ENCODE measurements at places on chromosomes 3 and 15. TPM values are rescaled to one million over a fixed set of nuclear protein-coding genes. Genes with fewer than 3 reads are reported as not detected.

Gene RARRES1
- 222 TPM for total RNA-seq

DNA sequence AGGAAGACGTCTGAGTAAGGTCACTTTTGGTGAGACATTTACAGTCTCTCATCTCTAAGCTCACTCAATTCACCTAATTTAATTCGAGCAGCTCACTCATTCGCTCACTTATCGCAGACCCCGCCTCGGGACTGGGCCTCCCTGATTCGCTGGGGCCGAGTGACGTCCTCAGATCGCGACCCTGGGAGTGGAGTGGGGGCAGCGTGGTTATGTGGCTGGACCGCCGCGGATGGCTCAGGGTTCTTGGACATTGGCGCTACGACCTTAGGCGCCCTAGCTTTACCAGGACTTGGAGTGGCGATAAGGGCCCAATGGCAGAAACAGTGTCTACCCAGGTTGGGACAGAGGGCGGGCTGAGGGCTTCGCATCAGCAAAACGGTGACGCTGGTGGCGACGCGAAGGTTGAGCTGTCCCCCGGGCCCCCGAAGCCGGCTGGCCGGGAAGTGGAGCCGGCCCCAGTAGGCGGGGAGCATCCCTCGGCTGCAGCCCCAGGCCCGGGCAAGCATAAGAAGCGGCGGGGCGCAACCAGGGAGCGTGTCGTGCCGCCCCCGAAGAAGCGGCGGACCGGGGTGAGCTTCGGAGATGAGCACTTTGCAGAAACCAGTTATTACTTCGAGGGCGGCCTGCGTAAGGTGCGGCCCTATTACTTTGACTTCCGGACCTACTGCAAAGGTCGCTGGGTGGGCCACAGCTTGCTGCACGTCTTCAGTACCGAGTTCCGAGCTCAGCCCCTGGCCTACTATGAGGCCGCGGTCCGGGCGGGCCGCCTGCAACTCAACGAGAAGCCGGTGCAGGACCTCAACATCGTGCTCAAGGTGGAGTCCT is at the start of gene RPUSD2:
TSS of gene RPUSD2 (plus strand) at position 171 of the 825 bp plus-strand sequence. CDS start at position 210, 39 bp downstream.
- DNase-seq, result peak; percentile 98

DNA sequence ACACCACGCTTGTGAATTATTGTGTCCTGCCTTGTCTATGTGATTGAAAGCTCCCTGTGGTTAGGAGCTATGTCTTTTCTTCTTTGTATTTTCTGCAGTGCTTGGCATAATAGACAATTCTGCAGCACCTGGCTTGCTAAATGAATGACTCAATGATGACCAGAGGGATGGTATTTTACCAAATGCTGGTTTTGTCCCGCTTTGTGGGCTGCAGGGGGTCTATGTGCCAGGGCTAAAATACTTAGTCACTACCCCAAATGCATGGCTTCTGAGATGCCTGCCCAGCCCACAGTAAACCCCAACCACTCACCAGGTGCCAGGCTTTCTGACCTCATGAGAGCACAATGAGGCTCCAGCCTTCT is 50.9 kb downstream of the BOC start:
- no peak for DNase-seq

DNA sequence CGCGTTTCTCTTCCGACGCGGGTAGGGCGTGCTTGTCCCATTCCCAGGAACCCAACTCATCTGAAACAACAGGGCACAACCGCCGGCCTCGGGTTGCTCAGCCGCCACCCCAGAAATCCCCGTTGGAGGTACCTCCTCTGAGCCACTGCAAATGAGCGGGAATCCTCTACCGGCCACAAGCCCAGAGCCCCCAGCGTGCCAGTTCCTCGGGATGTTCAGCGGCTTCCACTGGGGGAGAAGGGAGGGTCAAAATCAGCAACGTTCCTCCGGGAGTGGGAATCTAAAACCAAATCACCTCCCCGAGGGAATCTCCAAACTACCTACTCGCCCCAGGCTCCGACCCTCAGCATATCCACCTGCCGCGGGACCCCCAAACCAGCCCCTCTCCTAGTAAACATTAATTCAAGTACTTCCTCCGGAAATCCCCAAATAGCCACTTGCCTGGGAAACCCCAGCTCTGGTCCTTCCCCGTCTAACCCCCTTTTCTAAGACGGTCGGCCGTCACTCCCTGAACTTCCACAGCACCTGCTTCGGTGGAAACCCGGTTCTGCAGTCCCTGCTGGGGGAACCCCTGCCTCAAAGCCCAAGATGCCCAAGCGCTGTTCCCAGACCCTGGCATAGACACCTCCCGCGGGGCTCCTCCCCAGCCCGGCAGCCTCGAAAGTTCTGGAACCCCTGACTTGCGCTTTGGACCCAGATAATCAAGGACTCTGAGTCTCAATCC is 887 bp downstream of the OXTR start:
- DNase-seq, result no peak

Gene EPHB1
- 3.6 TPM for total RNA-seq

GRCh38 chr3:175518459-175518858 is 659.3 kb downstream of the NAALADL2 start:
- no peak for DNase-seq

DNA sequence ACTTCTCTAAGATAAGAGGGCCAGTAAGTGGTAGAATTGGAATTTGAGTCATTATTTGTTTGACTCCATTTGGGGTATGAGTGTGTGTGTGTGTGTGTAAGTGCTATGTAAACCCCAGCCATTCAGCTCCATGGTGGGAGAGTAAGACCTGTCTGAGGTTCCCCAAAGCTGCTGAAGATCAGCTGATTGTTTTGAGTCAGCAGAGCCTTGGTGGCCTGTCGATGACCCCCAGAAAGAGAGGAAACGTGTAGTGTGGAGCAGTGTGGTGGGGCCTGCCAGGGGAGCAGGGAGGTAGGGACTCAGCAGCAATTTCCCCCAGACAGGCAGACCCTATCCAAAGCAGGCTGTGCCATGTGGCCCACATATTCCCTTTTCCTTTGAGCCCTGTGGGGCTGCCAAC is 5.3 kb downstream of the DVL3 start:
- DNase-seq, result no peak

DNA sequence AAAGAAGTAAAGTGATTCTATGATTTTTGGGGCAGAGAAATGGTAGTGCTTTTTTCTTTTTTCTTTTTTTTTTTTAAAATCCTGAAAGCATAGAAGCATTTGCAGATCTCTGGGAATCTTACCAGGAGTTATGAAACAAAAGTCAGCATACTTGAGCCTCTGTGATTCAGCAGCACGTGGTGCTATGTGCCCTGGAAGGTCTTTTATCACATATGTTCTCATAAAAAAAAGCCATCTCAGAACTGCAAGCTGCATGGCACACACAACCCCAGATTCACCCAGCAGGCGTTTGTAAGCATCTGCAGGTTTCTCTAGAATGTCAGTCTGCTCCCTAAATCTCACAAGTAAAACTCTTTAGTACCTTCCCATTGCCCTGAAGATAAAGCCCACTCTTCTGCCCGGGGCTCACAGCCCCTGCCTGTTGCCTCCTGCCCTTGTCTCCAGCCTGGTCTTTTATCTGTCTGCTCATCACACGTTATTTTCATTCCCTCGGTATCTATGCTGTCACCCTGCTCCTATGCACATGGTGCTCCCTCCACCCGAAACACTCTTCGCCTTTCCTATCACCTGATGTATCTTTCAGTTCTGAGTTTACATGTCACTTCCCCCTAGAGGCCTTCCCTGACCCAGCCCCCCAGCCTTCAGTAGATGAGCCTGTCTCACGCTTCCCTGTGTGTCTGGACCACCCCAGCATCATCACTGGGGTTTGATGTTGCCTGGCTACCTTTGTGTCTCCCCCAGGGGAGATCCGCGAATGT is 72.4 kb downstream of the CHDH start:
- no peak for DNase-seq

GRCh38 chr3:99817047-99817436 is 620 bp upstream of the CMSS1 start:
- DNase-seq, result no peak

Gene ZMYND10
- 0.68 TPM for total RNA-seq

Gene FAM43A
- total RNA-seq, result 8.4 TPM

DNA sequence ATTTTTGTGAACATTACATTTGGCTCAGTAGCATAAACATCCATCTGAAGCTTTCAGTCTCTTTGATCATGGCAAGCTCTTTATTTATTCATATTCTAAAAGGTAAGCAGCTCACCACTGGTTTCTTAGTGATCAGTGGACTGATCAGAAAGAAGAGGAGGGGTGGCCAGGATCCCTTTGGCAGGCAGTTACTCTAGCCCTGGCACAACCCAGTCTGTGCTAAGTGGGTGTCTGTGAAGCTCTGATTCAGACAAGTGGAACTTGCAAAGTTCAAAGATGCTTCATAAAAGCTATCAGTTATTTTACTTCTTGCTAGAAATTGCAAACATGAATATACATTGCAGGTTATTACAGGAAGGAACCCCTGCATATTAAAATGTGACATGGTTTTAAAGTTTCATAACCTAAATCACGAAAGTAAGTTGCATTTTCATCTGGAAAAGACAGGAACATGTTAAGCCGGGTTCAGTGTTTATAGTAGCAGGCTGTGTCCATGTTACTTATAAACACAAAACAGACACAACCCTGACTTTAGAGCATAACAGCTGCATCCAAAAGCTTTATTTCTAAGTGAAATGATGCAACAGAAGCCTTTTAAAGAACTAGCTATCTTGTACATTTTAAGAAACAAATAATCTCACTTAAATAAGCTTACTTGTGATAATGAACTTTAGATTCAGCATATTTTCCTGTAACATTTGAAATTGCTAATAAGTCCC is 785.3 kb downstream of the MCTP2 start:
- DNase-seq, result no peak

DNA sequence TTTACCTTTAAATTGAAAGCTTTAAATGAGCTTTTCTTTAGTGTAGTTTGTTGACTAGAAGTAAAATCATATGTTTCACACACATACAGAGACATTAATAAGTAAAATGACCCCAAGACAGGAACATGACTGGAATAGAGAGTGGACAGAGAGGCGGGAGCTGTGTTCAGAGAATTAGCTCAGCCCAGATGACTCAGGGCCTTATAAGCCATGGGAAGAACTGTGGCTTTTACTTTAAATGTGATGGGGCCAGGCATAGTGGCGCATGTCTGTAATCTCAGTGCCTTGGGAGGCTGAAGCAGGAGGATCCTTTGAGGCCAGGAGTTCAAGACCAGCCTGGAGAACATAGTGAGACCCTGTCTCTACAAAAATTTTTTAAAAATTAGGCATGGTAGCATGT is 26.7 kb downstream of the SACM1L start:
- no peak for DNase-seq

DNA sequence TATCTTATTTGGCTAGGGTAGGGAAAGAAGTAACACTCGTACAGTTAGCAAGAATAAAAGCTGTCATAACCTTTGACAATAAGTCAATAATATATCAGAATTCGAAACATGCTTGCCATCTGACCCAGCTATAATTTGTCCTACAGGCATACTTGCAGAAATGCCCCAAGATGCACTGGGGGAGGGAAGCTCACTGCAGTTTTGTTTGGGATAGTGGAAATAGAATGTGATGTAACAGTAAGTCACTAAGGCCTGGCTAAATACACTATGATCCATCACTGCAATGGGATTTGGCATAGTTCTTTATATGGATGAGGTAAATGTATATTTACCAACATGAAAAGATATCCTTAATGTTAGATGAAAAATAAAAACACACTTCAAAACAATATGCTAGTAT is 25.5 kb upstream of the TMOD3 start:
- no peak for DNase-seq

Gene SAXO2
- 5.1 TPM for total RNA-seq

GRCh38 chr3:185935465-185936272 is 2.1 kb downstream of the TRA2B start:
- no peak for DNase-seq

- DNase-seq, result no peak
These were observed 174.2 kb downstream of the NR1D2 start for GRCh38 chr3:24119321-24119751.

Gene CCDC9B
- total RNA-seq, result 66.6 TPM

GRCh38 chr3:18847583-18848197 is 300.6 kb upstream of the KCNH8 start:
- DNase-seq, result no peak

DNA sequence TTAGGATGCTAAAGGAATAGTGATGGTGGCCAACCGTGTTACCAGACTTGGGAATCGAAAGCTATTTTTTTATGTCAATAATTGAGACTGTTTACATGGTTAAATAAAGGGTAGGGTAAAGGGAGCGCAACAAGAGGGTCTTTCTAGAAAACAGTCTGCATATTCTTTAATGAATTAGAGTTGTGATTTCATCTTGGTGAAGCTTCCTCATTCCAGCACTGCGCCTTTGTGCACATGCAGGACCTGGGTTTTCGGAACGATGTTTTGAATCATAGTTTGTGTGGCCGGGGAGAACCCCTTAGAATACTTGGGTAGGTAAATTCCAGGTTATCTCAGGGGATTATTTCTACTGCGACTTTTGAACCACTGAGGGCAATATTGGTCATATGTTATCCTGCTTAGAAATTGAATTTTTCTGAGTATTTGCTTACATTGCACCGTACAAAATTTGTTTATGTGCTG is 1.3 kb downstream of the PIK3CA start:
- no peak for DNase-seq

Gene LAMB2
- 362 TPM for total RNA-seq

GRCh38 chr15:62951481-62951880 is 91.1 kb upstream of the TPM1 start:
- DNase-seq, result no peak

Gene THAP10
- 1.7 TPM for total RNA-seq

DNA sequence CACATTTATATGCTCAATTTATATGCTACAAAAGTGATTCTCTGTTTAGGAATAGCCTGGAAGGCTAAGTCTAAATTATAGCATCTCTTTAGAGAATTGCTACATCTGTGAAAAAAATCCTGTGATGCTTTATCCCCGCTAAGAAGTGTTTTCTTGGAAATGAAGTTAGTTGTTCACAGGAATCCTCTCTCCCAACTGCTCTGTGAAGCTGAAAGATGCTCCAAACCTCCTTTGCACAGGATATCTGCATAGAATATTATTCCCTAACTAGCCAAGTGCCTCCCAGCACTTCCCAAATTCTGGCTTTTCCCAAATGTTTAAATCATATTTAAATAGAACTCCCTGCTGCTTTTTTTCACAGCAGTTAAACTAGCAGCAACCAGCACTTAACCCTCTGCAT is 132.2 kb downstream of the SRGAP3 start:
- no peak for DNase-seq

DNA sequence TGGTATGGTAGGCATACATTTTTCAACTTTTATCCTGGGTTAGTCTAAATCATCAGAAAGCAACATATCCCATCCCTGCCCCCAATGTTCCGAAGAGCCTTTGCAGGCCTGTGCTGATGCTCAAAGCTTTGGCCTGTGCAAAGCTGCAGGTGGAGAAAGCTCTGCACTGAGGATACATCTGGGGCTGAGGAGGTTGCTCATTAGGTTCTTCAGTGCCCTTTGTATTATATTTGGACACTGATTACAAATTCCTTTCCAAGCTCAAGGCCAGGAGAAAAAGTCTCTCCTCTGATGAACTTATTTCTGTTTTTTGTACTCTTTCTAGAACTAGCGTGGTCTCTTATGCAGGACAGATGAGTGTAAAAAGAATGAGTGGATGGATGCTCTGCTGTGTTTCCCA is 325.5 kb upstream of the LRRFIP2 start:
- DNase-seq, result no peak

GRCh38 chr15:58724466-58724865 is 25.0 kb downstream of the ADAM10 start:
- no peak for DNase-seq

GRCh38 chr3:2810723-2811122 is 299.5 kb downstream of the IL5RA start:
- no peak for DNase-seq

All from aorta (tissue), 5 donors.